ENCODE measurements at places on chromosomes 11 and 22.

DNA sequence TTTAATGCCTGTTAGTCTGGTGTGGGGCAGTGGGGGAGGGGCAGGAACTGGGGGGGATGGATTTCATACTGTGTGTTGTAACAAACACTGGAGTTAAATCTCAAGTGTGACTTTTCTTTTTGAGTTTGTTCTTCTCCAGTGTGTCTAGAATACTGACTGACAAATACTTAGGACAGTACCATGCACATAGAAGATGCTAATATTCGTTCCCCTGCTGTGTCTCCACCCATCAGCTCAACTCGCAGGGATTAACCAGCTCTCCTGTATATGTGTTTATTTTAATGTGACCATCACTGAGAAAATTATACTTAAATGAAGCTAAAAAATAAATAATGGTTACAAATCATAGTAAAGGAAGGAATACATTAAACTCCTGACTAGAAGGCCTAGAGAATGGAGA, 150.9 kb upstream of the E2F8 start:
- no peak for DNase-seq

GRCh38 chr11:13896175-13896980, 66.1 kb upstream of the SPON1 start:
- DNase-seq = no peak

DNA sequence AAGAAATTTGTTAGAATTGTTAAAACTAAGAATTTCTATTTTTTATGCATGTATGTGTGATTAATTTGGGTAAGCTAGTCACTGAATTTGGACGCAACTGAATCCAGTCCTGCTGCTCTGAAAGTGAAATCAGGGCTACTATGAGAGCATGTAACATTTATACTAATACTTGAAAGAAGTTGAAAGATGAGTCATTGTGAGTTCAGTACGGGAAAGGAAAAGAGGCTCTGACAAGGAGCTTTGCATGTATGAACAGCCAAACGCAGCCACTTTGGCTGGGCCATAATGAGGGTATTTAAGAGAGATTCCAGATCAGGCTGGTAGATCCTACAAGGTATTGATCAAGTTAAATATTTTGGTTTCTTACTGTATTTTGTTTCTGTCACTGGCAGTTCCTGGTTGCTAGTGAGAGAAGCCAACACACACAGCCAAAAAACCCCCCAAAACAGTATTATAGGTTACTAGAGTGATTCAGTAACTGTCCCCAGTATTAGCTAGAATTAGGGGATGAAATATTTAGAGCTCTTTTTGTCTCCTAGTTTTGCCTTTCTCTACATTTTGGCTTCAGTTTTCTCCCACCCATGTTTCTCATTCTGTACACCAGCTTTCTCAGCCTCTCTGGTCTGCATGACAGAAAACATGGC, 14.1 kb downstream of the AASDHPPT start:
- DNase-seq = no peak

DNA sequence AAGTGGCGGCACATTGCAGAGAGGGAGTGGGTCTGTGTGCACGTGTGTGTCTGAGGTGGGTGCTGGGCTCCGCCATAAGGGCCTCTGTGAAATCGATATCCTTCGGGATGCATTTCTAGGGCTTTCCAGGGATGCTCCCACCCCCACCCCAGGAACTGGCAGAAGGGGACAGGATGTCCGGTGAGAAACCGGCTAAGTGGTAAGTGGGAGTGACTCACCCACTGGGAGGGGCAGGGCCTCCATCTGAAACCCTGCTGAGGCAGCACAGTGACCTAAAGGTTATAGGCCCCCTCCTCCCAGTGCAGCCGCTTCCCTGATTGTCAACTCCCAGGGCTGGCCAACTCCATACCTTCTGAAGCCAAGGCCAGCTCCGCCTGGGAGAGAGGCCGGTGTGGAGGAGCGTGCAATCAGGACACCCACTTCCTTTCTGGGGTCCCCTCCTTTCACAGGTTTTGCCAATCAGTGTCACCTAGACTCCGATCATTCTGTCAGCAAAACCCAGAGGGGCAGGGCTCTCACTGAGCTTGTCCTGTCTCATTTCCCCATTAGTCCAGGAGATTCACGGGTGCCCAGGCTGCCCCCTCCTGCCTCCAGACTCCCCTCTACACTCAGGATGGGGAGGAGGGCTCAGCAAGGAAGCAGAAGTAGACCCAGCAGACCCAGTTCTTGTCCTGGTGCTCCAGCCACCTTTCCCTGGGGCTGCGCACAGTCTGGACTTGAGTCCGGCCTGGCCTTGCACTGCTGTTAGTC, 44.5 kb downstream of the NECTIN1 start:
- no peak for DNase-seq

GRCh38 chr11:120566176-120566575, 54.6 kb downstream of the GRIK4 start:
- DNase-seq = no peak

- no peak for DNase-seq
These were observed 3.3 kb downstream of the PHOX2A start for GRCh38 chr11:72240461-72241290.
